ENCODE measurements at places on chromosomes 6 and 20.

GRCh38 chr6:63572747-63573075, 431 bp downstream of the LOC128125822 start:
- no peak for DNase-seq

- peak; percentile 97 for DNase-seq
These were observed 92.0 kb upstream of the TMEM181 start for GRCh38 chr6:158467923-158468322.

DNA sequence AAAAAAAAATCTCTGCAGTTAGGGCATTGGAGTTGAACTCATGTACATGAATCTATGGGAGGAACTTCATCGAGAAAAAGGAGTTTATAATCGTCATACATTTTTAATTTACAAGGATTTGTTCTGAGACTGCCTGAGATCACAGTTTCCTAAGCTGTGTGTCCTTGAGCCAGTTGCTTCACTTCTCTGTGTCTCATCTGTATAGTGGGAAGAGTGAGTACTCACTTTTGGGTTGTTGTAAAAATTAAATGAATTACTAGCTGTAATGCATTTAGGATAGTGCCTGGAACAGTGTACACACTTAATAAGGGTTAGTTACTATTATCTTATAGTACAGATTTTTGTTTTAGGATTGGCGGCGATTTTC, 42.5 kb downstream of the EYA2 start:
- no peak for DNase-seq

DNA sequence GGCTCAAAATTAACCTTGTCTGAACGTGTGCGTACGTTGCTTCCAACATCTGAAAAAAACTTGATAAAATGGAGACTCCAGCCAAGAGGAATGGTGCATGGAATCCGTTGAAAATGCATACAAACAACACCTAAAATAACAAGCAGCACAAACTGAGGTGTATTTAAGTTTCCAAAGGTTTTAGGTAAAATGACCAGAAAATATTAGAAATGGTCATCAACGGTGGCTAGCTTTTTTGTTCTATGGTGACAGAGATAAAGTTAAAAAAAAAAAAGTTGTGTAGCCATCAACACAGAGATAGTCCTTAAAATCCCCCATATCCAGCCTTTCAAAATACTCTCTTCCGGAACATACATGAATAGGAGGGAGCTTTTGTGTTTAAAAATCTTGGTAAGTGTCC, 651 bp upstream of the TFAP2B start:
- DNase-seq: no peak

DNA sequence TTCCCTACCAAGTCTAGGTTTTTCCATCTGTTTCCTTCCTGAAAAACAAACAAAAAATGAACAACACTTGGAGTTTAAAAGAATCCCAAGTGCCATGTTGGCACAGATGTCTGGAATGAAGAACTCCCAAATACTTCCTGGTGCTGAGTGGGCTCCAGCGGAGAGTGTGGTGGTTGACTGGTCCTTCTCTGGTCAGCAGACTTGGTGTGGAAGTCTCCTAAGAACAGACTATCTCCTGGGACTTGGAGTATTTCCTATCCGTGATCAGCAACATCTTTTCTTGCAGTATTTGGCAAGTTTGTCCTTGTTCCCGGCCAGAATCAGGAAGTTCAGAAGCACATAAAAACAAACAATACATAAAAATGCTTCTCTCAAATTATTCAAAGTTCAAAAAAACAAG, 154.1 kb downstream of the MTFR2 start:
- DNase-seq: no peak

- no peak for DNase-seq
These were observed 234.2 kb downstream of the HACE1 start for GRCh38 chr6:104625536-104625935.

DNA sequence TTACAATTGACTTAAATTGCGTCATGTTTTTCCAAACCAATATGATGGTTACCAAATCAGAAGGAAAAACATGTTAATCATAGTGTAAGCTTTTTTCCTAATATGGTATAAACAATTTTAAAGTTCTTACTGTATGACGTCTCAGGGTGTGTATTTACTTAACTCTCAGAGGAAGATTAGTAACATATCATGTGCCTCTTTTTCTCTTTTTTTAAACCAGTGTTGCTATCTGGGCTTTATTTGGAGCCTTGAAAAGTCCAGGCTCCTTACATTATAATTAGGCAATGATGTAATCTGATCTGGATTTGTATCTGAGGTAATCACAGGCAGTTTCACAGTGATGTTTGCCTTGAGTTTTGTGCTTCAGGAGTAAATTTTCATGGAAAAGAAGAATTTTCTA, 20.4 kb upstream of the RAB23 start:
- no peak for DNase-seq

DNA sequence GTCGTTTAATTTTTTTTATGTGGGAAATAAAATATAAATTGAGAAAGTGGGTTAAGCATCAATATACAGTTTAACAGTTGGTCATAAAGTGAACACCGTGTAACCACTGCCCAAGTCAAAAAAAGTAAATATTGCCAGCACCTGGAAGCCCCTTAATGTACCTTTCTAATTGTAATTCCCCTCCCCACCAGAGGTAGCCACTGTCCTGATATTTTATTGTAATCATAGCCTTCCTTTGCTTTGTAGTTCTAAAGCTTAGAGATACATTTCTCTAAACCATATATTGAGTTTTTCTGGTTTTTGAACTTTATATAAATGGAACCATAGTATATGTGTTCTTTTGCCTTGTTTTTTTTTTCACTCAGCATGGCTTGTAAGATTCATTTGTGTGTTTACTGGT, 180.6 kb downstream of the TBC1D7 start:
- DNase-seq: no peak

GRCh38 chr6:35452183-35453090, at the start of gene FANCE:
Gene FANCE (plus strand): TSS chr6:35452338. CDS start chr6:35452546, 208 bp downstream.
- DNase-seq: peak; percentile 54

DNA sequence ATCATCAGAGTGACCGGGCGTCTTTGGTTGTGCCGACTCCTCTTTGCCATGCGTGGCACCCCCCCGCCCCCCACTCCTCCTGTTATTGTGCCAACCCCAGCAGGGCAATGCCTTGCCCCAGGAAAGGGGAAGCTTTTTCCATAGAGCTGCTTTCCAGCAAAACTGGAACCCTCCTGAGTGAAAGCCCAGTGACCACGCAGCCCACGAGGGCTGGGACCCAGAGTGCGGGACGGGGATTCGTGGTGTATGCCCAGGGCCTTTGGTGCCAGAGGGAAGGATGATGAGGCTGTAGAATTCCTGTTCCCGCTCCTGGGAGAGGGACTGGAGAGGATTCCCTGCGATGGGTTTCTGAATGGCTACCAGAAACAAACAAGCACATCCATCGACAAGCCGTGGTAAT, 116.8 kb upstream of the BACH2 start:
- DNase-seq: no peak

DNA sequence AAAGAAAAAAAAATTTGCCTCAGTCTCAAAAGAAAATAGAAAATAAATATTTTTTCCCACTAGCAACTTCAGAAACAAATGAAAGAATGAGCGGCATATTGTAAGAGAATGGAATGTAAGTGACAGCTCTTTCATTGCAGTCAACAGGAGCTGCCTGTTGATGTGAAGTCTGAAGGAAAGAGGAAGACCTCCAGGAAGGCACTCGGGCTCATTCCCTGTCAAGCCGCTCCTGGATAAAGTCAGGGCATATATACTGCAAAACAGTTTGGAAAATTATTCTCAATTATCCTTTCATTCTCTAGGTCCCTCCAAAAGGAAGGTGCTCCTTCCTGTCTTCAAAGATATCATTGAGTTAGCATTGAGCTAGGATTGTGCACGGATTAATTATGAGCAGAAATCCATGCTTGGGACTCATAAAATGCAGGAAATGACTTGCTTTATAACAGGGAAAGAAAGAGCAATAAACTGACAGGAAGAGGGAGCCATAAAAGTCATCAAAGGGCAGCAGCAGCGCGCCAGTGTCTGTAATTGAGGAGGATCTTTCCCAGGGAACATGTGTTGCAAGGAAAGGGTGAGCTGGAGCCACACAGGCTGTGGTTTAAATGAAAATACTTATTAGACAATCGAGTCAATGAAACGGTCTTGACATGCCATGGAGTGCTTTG, 218.2 kb downstream of the C6orf118 start:
- no peak for DNase-seq

DNA sequence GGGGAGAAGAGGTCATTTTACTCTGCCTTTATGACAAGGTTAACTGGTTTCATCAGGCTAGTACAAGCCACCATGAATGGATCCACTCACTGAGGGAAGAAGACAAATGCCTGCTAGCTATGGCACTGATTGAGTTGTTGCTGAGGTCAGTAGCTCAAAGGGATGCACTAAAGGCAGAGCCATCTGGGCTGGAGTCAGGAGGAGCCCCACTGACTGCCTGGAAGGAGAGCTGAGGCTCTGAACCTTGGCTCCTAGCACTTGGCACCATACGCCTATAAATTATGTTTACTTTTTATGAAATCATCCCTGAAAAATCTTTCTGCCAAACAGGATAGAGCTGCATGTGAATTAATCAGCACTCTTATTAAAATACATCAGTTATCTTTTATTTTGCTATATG, 104.6 kb downstream of the DTD1 start:
- no peak for DNase-seq

- DNase-seq: no peak
These were observed 17.8 kb downstream of the B4GALT5 start for GRCh38 chr20:49695830-49696229.

- DNase-seq: no peak
These were observed 35.1 kb upstream of the DUSP22 start for GRCh38 chr6:257031-257725.

DNA sequence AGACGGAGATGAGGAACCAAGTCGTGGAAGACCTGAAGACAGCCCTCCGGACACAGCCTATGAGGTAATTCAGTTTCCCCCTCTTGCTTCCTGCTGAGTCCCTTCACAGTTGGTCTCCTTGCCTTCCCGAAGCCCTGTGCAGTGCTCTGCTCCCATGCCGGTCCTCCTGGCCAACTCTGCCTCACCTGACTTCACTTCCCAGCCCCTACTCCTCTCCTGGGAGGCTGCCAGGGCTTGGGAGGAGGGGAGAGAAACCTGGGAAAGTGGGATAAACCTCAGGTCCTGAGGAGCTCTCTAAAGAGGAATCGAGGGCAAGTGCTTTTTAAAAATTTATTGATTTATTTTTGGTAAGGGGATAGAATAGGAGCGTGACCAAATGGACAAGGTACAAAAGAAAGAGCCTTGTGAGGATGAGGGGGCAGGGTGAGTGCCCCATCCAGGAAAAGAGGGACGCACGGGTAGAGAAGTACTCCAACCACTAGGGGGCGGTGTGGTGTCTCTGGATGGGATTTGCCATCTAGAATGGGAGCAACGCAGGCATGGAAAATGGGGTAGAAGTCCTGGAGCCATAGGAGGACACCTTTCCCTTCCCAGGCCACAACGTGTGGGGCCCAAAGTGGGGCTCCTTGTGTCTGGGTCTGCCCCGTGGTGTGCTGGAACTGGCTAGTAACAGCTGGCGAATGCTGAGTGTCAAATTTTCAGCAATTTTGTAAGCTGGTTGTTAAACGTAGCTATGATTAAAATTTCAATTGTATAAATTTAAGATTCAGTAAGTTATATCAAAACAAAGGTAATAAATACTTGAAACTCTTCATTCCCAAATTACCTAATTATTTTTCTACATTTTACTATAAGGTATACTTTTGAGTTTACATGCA, 69.0 kb downstream of the MOCS1 start:
- no peak for DNase-seq

GRCh38 chr6:7176208-7176607, 68.4 kb downstream of the RREB1 start:
- no peak for DNase-seq

DNA sequence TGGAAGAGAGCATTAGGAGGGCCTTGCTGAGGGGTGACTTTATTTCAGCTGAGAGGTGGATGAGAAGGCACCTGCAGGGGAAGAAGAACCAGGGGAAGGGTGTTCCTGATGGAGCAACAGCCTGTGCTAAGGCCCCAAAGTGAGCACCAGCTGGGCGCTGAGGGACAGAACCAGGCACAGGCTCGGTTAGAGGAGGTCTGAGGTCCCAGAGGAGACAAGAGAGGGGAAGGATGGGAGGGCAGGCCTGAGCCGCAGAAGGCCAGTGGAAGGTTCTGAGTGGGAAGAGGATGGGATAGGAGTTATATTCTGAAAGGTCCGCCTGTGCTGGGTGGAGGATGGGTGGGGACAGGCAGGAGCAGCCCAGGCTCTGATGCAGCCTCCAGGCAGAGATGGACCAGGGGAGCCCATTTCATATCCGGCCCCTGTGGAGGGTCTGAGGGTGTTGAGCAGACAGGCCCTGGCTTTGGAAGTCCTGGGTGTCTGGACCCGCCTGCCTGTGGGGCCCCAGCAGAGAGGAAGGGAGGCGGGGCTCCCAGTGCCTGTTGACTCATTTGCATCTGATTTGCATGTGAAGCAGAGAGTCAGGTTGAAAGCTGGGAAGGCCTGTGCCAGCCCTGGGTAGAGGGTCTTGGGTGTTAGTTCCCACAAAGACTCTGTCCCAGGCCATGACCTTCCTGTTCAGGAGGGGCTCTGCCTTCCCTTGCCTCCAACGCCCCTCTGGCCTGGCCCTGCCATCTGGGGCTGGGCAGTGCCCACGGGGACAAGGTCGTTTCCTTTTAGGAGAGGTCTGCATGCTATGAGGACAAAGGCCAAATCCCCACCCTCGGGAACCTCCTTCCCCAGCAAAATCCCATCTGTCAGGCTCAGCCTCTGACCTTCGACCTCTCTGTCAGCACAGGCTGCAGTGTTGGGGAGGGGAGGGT, 10.6 kb upstream of the FAM110A start:
- DNase-seq: no peak

- DNase-seq: no peak
These were observed 16.2 kb upstream of the IYD start for GRCh38 chr6:150352321-150353296.
